ENCODE measurements at places on chromosomes 1 and 21.

DNA sequence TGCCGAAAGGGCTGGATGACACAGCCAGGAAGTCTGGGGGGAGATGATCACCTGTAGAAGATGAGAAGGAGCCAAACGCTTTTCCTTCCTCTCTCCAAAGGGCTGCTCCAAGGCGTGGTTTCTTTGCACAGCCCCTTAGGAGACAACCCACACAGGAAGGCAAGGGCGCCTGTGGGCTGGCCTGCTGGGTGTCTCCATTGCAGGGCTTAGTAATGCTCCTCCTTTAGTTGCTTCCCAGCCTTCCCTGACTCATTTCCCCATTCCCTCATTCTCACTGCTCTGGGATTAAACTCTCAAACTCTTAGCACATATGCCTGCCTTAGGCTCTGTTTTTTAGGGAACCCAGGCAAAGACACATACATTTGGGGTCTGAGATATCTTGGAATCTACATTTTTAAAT lies 1.7 kb upstream of the CLCA1 start:
- no peak for DNase-seq

DNA sequence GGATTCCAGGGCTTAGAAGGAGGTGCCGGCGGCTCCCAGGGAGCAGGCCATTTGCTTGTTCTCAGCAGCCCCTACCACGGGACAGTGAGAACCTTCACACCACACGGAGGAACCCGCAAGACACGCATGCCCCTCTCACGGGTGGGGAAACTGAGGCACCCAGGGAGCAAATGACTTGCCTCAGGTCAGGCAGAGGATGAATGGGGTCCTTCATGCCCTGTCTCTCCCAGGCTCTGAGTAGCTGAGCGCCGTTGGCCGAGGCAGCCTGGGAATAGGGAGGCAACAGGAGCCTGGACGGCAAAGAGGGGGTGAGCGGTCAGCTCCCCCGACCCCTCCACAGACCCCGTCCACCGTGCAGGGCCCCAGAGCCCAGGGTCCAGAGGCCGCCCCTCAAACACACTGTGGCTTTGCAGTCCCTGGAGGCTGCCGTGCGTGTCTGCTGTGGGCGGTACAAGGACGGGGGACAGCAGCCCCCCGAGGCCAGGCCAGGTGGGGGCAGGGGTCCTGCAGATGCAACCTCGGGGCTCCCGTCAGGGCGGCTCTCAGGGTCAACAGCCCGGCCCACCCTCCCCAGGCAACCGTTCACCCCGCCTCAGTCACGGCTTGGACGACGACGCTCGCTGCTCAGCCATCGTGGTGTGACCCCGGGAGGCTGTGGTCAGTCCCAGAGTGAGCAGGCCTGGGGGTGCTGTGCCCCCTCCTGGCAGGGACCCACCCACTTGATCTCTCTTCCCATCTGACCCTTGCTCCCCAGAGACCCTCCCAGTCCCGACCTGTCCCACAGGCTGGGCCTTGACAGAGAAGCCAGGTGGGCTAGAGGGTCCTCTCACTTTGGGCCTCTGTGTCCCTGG lies 15.8 kb upstream of the COL6A2 start:
- DNase-seq: no peak

GRCh38 chr1:54977533-54978297 lies 2.7 kb upstream of the TMEM61 start:
- no peak for DNase-seq

DNA sequence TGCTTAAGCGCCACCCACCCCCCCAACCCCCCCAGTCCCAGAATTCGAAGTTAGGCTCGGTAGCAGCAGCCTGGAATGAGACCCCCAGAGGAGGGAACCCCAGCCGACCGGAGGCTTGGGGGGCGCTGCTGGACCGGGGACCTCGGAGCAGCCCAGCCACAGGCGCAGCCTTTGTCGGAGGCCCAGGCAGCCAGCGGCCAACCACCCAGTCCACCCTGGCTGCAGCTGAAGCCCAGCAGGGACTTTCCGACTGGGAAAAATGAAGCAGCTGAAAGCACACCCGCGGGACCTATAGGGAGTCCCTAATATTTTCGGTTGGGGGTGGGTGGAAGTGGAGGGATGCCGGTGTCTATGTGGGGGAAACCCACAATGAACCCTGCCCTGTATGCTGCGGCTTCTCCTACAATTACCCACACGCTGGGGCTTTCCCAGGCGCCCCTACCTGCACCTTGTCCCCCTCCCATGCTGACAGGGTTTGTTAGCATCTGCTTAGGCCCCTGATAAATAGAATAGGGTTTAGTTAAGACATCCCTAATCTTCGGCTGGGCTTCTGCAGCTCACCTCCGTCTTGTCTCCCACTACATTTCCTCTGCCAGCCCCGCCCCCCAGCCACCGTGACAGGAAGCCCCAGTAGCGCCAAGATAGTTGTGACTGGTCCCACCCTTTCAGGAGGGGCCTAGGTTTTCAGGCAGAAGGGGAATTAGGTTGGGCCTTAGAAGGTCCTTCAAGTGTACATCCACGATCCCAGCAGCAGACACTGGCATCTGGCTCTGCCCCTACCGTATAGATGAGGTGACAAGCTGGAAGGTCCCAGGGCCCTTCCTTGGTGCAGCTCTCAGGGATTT lies 838 bp downstream of the CCDC28B start:
- peak; percentile 82 for DNase-seq

DNA sequence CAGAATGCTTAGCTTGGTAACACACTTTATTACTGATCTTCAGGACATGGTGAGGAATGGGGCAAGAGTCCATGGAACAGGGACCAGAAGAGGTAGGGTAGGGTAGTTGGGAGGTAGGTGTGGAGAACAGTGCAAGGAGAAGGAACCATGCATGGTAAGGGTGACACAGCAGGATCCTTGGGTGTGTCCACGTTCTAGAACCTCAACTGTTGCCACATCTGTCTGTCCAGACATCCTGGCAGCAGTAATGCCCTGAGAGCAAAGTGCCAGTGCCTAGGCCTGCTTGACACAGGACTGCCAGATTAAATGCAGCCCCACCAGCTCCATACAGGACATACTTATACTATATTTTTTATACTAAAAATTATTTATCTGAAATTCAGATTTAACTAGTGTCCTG lies 13.9 kb downstream of the DMAP1 start:
- DNase-seq: no peak

DNA sequence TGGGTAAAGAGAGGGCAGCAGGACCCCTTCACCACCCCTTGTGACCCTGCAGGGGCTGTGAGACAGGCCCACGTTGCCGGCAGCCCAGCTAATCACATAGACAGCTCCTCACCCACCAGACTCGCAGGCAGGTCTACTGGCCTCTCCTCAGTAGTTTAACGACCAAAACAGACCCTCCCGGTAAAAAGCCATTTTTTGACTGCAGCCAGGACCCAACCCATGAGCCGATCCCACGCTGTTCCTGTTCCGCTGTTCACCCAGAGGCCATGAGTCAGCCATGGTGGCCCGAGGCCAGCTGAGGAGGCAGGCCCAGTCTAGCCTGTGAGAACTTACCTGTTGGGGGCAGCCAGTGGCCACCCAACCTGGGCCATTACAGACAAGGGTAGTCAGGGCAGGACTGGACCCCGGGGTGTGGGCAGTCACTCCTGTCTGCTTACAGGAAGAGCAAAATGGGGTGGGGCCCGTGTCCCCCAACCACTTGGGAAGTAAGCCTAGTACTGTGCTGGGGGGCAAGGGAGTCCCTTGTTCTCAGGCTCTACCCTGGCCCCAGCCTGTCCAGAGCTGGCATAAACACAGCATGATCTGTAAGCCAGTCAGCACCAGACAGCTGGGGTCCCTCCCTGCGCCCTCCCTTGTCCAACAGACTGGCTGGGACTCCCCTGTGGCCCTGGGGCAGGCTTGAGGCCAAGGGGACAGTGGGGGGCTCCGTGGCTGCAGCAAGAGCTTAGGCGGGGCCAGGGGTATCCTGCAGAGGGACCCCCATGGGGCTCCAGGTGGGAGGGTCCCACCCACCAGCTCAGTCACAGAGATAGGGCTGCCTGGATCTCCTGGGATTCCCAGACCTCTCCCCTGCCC lies 61.9 kb downstream of the WNT9A start:
- peak; percentile 51 for DNase-seq

DNA sequence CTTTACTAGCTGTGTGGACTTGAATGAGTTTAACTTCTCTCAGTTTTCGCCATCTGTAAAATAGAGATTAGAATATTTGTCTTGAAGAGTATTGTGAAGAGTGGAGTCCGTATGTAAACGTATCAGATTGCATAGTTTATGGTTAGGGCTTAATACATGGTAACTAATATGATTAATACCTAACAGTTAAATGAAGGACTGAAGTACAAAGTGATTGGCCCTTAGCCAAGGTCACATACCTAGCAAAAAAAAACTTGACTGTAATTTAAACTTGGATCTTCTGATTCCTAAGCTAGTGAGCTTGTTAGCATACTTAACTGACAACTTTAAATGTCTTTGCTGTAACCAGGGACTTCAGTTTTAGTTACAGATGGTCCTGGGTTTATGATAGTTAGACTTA lies 1.9 kb downstream of the GIPC2 start:
- no peak for DNase-seq

GRCh38 chr1:115648717-115649691 lies 7.2 kb downstream of the VANGL1 start:
- no peak for DNase-seq
